Natural killer cell (primary cell): ENCODE measurements at places on chromosomes 16 and 17. TPM values are rescaled to one million over a fixed set of nuclear protein-coding genes. Genes with fewer than 3 reads are reported as not detected.
A peak's percentile ranks its signal among the peaks of the same experiment; 100 is the strongest.

DNA sequence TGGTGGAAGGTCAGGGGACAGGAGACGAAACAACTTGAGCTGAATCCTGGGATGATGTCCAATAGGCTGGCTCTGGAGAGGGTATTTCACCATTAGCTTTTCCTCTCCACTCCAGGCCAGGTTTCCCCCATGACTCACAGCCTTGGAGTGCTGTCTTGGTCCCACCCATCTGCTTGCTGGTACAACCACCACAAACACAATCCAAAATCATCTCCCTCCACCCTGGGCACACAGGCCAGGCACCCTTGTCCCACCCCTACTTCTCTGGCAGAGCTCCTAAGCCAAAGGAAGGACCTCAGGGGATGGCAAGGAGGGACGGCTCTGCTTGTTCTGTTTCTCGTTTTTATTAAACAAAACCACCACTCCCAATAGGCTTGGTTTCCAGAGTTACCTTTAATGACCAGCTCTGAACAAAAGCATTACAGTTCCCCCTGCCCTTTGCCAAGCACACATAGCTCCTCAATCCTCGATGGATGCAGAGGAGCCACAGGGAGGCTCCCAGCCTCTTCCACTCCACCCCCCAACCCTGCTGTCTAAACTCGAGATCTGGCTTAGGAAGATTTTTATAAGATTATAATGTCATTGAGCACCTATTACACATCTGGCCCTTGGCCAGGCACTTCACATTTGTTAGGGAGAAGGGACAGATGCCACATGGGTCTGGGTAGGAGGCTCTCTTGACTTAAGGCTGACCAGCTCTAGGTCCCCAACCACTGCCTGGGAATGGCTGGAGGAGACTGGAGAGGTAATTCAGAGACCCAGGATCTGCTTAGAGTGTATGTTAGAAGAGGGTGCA lies 13.3 kb downstream of the CAVIN1 start:
- no peak overlapping the region for H3K27ac ChIP-seq
- H3K36me3 ChIP-seq, result no peaks in the 10 kb centered on the region
- H3K27me3 ChIP-seq, result no peaks in the 10 kb centered on the region
- no peak overlapping the region for H3K4me3 ChIP-seq
- no peak for DNase-seq

CCL1 gene
- not detected for total RNA-seq

TPPP3 gene
- 0.66 TPM for total RNA-seq

GRCh38 chr16:55701442-55702319 lies 45.9 kb downstream of the SLC6A2 start:
- no peak for DNase-seq
- no peaks in the 10 kb centered on the region for H3K36me3 ChIP-seq
- peaks cover 4% of the 10 kb centered on the region for H3K4me1 ChIP-seq
- no peaks in the 10 kb centered on the region for H3K27me3 ChIP-seq
- H3K27ac ChIP-seq, result no peak overlapping the region

TEX19 gene
- total RNA-seq, result not detected

- H3K27ac ChIP-seq, result no peak overlapping the region
- H3K4me3 ChIP-seq, result no peak overlapping the region
- DNase-seq, result no peak
- H3K36me3 ChIP-seq, result no peaks in the 10 kb centered on the region
- H3K27me3 ChIP-seq, result no peaks in the 10 kb centered on the region
- peaks cover 19% of the 10 kb centered on the region for H3K4me1 ChIP-seq
Measured at GRCh38 chr17:63918305-63918704, 334 bp downstream of the GH1 start.

GRCh38 chr16:84529607-84530006 lies 25.1 kb upstream of the MEAK7 start:
- peaks cover 12% of the 10 kb centered on the region for H3K4me1 ChIP-seq
- no peak overlapping the region for H3K4me3 ChIP-seq
- no peaks in the 10 kb centered on the region for H3K36me3 ChIP-seq
- no peak for DNase-seq

SCNN1B gene
- not detected for total RNA-seq

ARSG gene
- 52.3 TPM for total RNA-seq

DNA sequence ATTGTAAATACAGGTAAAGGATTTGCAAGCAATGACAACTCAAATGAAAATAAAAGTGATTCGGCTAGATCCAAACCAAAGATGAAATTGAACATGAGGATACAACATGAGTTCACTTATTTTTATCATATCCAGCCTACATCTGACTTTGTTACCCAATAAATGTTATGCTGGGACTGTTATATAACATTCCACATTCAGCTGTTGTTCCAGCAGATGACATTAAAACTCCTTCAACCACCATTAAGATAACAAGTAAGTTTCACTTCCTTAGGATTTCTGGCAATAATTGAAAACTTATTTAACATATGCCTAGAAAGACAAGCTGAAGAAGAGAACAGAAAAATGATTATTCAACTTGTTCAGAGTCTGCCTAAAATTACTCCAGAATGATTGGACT lies 729.4 kb downstream of the CDH11 start:
- no peaks in the 10 kb centered on the region for H3K27me3 ChIP-seq
- no peaks in the 10 kb centered on the region for H3K4me1 ChIP-seq
- DNase-seq, result no peak
- no peaks in the 10 kb centered on the region for H3K36me3 ChIP-seq

DNA sequence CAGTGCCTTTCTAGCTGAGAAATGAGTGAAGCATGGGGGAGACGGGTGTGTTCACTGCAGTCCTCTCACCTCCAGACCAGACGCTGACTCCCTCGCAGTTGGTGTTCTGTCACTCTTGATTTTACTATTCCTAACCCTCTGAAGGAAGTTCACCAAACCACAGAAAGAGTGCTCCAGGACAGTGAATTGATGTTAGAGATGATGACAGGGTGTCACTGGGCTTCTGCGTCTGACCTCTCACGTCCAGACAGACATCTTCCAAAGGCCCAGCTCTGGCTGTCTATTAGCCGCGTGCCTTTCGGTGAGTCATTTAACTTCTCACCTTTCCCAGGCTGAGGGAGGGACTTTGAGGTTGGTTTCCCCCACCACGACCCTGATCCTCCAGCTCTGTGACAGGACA lies 8.2 kb downstream of the CRAMP1 start:
- peaks cover 36% of the 10 kb centered on the region for H3K36me3 ChIP-seq
- H3K4me3 ChIP-seq, result no peak overlapping the region
- DNase-seq, result no peak
- no peak overlapping the region for H3K27ac ChIP-seq
- peaks cover under 1% of the 10 kb centered on the region for H3K4me1 ChIP-seq

DNA sequence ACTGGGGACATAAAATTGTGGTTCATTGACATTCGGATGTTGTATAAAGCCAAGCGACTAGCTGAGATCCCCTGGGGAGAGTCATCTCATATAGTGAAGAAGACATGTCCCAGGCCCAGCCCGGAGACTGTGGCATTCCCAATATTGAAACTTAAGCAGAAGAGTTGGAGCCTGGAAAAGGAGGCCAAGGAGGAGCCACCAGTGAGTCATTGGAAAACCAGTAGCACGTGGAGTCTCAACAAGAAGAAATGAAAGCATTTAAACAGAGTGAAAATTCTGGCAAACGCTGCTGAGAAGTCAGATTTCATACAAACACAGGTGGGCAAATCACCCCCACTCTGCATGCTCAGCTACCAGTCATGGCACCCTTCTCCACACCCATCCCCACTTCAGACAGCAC lies 9.4 kb upstream of the ELAC2 start:
- H3K27ac ChIP-seq, result no peak overlapping the region
- H3K27me3 ChIP-seq, result no peaks in the 10 kb centered on the region
- peaks cover 10% of the 10 kb centered on the region for H3K4me1 ChIP-seq
- no peak for DNase-seq
- no peaks in the 10 kb centered on the region for H3K36me3 ChIP-seq
- no peak overlapping the region for H3K4me3 ChIP-seq

TPSB2 gene
- total RNA-seq, result not detected

PTGES3L gene
- total RNA-seq, result 0.53 TPM

DNA sequence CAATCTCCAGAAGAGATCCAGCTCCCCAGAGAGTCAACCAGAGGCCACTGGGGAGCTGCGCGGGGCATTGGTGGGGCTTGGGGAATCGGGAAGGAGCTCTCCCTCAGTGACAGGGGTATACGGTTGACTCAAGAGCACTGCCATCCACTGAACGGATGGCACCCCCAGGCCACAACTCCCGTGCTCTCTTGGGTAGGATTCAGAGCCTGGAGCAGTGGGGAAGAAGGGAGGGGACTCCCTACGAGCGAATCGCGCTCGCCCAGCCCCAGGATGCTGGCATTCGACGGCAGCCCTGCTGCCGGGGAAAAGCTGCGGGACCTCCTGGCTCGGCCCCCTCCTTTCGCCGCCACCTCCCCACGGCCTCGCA lies 473 bp upstream of the TPPP3 start:
- no peak overlapping the region for H3K27ac ChIP-seq
- H3K36me3 ChIP-seq, result no peaks in the 10 kb centered on the region
- no peak for DNase-seq
- peak overlapping the region; percentile 12 for H3K4me3 ChIP-seq
- peaks cover 27% of the 10 kb centered on the region for H3K27me3 ChIP-seq
- peaks cover 54% of the 10 kb centered on the region for H3K4me1 ChIP-seq

MEFV gene
- 5.4 TPM for total RNA-seq

GRCh38 chr17:64032081-64032480 lies 11.6 kb upstream of the ICAM2 start:
- DNase-seq, result no peak
- no peaks in the 10 kb centered on the region for H3K36me3 ChIP-seq
- H3K4me1 ChIP-seq, result peaks cover 4% of the 10 kb centered on the region
- H3K27ac ChIP-seq, result no peak overlapping the region
- no peak overlapping the region for H3K4me3 ChIP-seq
- H3K27me3 ChIP-seq, result no peaks in the 10 kb centered on the region

DNA sequence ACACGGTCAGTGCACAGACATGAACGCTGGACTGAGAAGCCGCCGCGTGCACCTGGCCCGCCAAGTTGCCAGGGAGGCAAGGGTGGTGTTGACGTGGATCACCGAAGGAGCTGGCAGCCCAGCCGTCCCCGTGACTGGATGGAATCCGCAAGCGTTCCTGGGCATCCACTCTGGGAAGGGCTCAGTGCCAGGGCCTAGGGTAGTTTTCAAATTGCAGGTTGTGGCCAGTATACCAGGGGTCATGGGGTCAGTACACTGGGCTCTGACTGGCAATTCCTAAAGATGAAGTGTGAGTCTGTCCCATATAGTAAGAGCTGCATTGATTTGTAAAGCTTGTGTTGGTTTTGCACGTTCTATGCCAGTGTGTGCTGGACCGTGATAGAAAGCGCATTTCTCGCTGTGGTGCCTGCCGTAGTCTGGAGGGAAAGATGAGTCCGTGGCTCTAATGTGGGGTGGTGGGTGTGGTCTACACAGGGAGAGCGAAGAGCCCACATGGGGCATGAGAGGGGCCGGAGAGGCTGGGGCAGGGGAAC lies 21.1 kb upstream of the METRNL start:
- no peaks in the 10 kb centered on the region for H3K36me3 ChIP-seq
- H3K4me1 ChIP-seq, result peaks cover 19% of the 10 kb centered on the region
- no peak overlapping the region for H3K27ac ChIP-seq
- DNase-seq, result no peak
- H3K4me3 ChIP-seq, result no peak overlapping the region
- no peaks in the 10 kb centered on the region for H3K27me3 ChIP-seq

GRCh38 chr16:20911361-20911760 lies 10.8 kb downstream of the LYRM1 start:
- no peaks in the 10 kb centered on the region for H3K4me1 ChIP-seq
- no peaks in the 10 kb centered on the region for H3K27me3 ChIP-seq
- no peak for DNase-seq

- DNase-seq, result no peak
- H3K4me3 ChIP-seq, result no peak overlapping the region
- H3K27me3 ChIP-seq, result no peaks in the 10 kb centered on the region
- peaks cover 13% of the 10 kb centered on the region for H3K4me1 ChIP-seq
Measured at GRCh38 chr17:82838386-82839063, 1.3 kb downstream of the ZNF750 start.

FOXK2 gene
- 46.4 TPM for total RNA-seq

DNA sequence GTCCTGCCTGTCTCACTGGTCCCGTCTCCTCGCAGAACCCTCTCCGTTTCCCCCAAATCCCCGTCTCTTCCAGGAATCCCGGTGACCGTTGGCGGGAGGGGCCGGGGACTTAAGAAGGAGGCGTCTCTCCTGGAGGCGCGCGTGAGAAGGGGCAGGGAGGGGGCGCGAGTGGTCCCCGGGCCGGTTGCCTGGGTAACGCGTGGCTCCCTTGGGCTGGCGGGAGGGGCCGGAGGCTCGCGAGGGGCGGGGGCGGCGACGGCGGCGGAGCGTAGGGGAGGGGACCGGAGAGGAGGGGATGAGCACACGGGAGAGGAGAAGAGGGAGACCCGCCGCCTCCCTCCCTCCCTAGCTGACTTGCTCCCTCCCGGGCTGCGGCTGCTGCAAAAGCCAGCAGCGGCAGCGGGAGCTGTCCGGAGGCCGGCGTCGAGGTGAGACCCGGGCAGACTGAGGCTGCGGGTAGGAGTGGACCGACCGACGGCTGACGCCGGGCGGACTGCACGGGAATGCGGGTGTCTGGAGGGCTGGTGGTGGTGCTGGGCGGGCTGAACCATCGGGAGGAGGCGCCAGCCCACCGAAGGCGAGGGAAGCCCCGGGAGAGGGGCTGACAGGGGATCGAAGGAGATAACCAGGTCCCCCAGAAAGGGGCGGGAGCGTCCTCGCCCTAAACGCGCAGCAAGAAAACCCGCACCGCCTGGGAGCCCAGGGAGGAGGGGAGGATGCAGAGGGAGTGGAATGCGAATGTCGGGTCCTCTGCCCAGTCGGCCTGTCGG lies at the start of gene PRRT2:
PRRT2 (plus strand) TSS at position 298 of the 770 bp plus-strand sequence. CDS start 862 bp downstream, outside the sequence.
- H3K36me3 ChIP-seq, result peaks cover 20% of the 10 kb centered on the region
- peak; percentile 31 for DNase-seq
- H3K27me3 ChIP-seq, result no peaks in the 10 kb centered on the region
- H3K4me3 ChIP-seq, result peak within 1 kb of the TSS; percentile 49
- peaks cover 72% of the 10 kb centered on the region for H3K4me1 ChIP-seq
- H3K27ac ChIP-seq, result peak within 1 kb of the TSS; percentile 59

- no peak overlapping the region for H3K27ac ChIP-seq
- no peak for DNase-seq
- H3K4me1 ChIP-seq, result no peaks in the 10 kb centered on the region
Measured at GRCh38 chr17:79311373-79311772, 236.7 kb downstream of the ENGASE start.

- H3K4me1 ChIP-seq, result no peaks in the 10 kb centered on the region
- no peak for DNase-seq
- no peak overlapping the region for H3K4me3 ChIP-seq
Measured at GRCh38 chr17:19664136-19664820, 15.7 kb downstream of the ALDH3A2 start.
